NCI-H1092 (cell line): ENCODE measurements at places on chromosomes 3 and 15.
A peak's percentile ranks its signal among the peaks of the same experiment; 100 is the strongest.

GRCh38 chr3:197352382-197352781, 54.0 kb upstream of the DLG1 start:
- no peak for DNase-seq

DNA sequence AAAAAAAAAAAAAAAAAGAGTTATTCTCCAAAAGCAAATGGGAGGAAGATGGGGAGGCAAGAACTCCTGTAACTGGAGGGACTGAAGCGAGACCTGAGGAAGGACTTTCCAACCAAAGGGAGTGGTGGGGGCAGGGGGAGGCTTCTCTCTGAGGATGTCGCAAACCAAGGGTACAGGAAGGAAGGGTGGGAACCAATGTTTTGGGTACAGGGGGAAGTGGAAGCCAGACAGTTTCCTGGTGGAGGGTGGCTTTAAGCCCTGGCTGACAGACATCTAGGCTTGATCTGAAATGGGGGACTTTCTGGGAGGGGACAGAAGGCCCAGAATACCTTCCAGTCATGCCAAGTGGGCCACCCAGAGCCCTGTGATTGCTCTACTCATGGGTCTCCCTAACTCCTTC, 27.0 kb downstream of the VIPR1 start:
- no peak for DNase-seq

- no peak for DNase-seq
These were observed 248.7 kb upstream of the IL12A start for GRCh38 chr3:159739969-159740368.

GRCh38 chr3:50221051-50221410, 15.0 kb upstream of the GNAI2 start:
- no peak for DNase-seq

GRCh38 chr15:74442604-74443003, 8.8 kb upstream of the SEMA7A start:
- no peak for DNase-seq

DNA sequence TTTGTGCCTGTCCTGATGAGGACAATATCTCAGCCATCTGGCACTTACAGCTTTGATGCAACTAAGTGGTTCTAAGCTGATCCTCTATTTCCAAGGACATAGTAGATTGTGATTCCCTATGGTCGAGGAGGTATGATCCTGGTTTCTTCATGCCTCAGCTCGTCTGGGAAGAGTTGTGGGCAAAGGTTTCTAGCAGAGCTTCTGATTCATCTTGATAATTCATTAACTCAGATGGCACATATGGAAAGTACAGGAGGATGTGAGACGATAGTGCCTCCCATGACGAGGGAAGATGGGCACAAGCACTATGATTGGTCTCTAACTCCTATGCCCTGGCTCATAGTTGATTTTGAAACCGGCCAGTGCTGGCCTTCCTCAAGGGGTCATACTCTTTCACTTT, 334.2 kb upstream of the SEMA6D start:
- DNase-seq: no peak

DNA sequence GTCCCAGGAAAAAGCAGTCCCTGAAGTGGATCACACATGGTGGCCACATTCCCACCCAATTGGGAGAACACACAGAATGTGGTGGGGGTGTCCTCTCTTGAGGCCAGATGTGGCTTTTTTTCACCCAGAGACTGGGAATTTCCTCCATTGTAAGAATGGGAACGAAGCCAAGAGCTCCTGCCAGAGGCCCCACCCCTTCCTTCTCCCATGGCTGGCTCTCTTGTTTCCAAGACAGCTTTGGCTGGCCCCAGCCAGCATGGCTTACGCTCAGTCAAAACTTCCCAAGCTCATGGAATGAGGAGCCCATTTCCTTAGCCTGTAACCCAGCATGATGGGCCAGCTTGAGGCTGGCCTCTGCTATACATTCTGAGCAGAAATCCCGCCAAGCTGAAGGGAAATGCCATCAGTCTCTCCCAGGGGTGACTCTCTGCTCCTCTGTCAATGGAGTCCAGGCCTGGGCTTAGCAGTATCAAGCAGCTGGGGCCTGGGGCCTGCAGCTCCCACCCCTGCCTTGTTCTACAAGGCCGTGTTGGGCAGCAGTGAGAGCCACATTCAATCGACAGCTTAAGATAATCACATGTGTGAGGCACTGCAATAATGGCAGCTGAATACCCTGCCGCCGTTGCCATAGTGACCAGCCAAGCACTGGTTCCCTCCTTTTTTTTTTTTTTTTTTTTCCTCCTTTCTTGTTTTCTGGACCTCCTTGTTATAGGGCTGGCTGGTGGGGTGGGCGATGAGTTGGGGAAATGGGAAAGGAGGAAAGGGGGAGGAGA, 142.4 kb downstream of the EPHB1 start:
- DNase-seq: no peak

DNA sequence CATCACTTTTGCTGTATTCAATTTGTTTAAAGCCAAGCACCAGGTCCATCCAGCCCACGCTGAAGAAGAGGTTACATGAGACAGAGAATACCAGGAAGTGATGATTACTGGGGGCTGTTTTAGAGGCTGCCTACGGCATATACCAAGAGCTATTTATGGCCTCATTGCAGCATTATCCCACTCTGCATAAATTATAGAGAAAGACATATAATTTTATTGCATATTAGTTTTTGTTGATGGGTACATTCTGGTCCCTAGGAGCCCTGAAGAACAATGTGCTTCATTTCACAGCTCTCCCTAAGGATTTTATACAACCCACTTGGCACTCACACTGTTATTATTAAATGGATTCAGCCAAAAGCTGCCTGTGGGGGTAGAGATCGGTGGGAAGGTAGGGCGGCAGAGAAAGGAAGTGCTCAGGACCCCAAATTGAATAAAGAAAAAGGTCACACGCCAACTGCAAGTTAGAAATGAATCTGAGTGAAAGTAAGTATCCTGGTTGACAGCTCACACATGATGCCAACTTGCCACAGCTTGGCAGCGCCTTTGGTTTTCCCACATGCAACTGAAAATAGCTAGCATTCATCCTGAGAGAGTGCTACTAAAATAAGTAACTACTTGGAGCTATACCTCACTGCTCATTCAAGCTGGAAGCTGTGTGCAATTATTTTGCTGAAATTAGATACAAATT, 73.7 kb downstream of the CCNL1 start:
- DNase-seq: no peak

- no peak for DNase-seq
These were observed 5.1 kb downstream of the HPS3 start for GRCh38 chr3:149134575-149134974.

DNA sequence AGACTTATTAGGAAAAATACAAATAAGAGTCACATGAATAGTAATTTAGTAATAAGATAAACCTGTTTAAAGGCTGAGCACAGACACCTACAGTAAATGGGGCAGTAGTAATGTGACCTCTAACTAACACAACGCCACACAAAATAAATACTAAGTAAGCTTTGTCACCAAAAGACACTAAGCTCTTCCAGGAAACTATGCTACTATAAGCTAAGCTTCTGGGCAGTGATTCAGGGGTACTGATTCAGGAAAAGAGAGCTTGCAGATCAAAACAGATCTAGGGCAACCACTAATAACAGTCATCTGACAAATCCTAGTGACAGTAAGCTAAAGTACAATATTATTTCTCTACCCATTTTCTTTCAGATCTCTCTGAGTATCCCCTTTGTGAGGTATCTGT, 68.8 kb downstream of the PLOD2 start:
- no peak for DNase-seq

DNA sequence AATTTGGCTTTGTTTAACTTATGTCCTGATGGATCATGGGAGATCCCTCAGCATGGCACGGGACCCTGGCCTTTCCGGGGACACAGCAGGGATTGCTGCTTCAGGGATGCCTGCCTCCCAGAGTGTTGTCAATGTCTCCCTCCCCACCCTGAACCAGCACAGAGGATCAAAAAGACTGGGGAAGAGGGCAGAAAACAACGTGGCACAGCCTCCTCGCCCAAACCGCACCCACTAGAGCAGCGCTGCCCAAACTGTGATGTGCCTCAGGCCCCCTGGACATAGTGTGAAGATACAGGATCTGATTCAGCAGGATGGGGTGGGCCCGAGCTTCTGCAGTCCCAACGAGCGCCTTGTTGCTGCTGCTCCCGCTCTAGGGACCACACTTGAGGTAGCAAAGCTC, 34.5 kb downstream of the SLC6A20 start:
- no peak for DNase-seq

DNA sequence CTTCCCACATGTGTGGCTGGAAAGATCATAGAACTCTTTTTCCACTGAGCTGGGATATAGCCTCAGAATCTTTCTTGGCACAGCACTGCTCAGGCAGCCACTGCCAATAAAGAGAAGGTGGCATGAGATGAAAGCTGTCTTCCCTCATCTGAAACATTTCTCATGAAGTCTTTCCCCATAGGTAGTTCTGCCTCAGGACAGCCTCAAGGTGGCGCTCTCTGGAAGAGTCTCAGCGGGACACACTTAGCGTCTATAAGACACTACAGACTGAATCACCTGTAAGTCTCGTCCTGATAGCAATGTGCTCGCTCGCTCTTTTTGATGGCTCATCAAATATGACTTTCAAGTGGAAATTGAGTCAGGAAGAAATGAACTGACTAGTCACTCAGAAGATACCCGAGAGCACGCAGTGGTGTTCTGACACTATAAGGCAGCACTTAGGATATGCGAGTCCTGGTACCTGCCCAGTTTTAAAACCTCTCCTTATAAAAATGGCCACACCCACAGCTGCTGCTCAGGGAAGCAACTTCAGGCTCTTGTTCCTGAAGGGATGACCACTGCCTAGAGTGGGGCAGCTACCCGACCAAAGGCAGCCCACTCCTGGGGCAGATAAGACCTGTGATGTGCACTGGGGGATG, 269.5 kb downstream of the SUCLG2 start:
- DNase-seq: peak; percentile 1

DNA sequence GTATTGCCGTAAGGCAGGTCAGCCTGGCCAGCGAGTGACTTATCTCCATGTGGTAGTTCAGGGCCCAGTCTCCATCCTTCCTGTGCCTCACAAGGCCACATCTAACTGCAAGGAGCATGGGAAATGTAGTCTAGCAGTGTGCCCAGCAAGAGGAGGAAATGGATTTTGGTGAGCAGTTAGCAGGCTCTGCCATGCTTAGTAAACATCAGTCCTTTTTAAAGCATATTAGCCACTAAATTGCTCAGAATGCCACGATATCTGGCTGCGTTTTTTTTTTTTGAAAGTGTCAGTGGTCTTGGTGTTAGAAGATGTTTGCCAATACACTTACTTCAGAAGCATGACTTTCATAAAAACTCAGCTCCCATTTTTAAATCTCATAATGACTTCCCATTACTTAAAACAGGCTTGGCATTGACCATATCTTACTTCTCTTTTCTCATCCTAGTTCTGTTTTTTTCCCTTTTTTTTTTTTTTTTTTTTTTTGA, 470.2 kb upstream of the TPRG1 start:
- DNase-seq: no peak
